ENCODE measurements at places on chromosomes 7 and 10.

DNA sequence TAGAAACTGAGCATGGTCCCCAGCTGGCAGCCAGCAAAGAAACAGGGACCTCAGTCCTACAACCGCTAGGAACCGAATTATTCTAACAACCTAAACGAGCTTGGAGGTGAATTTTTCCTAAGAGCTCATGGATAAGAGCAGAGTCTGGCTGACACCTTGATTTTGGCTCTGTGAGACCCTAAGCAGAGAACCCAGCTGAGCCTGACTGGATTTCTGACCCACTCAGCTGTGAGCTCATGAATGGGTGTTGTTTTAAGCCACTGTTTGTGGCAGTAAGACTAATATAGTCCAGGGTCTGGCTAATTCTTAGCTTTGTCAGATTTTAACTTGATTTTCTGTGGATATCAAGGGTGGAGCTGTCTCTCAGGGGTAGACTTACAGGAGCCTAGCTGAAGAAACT is 77.1 kb downstream of the KAT6B start:
- no peak for DNase-seq

DNA sequence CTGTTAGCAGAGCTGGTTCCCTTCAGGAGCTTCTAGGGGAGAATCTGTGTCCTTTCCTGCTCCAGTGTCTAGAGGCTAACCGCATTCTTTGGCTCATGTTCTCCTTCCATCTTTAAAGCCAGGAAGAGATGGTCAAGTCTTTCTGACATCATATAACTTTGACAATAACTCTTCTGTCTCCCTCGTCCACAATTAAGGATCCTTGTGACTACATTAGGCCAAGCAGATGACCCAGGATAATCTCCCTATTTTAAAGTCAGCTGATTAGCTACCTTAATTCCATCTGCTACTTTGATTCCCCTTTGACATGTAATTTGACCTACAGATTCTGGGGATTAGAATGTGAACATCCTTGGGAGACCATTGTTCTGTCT is 28.1 kb upstream of the SLC26A4 start:
- peak; percentile 81 for DNase-seq

DNA sequence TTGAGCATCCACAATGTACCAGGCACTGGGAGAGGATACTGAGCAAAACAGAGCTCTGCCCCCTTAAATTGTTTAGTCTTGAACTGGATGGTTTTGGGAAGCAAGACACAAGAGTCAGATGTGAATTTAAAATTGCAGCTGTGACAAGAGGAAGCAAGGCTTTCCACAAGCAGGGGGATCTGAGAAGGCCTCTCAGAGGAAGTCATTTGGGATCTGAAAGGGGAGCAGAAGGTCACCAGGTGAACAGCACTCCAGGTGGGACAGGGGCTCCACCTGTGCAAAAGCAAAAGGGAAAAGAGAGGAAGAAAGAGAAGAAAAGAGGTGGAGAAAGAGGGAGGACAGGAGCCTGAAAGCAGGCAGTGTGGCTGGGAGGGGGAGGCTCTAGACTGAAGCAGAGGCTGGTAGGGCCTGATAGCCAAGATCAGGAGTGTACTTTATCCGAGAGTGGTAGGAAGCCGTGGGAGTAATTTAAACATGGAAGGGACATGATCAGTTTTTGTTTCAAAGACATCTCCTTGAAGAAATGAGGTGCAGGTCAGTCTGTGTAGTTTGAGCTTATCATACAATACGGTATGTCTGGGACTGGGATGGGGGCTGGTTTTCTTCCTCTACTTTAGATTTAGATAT is 76.1 kb upstream of the DUSP5 start:
- DNase-seq = no peak

- no peak for DNase-seq
These were observed 2.0 kb upstream of the TBXAS1 start for GRCh38 chr7:139827042-139827441.

DNA sequence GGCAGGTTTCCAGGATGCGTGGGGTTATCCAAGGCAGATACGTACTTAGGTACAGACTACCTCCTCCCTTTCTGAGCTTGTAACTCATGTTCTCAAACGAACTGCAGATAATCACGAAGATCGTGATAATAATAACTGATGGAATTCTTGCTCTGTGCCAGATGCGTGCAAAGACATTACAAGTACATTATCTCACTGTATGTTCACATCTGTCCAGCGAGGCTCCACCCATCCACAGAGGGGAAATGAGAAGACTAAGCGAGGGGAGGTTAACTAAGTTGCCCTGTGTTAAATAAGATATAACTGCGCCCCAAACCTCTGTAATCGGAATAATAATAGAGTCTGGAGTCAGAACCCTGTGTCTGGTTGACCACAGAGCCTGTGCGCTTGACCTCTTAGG is 1.9 kb downstream of the GALNT17 start:
- no peak for DNase-seq

DNA sequence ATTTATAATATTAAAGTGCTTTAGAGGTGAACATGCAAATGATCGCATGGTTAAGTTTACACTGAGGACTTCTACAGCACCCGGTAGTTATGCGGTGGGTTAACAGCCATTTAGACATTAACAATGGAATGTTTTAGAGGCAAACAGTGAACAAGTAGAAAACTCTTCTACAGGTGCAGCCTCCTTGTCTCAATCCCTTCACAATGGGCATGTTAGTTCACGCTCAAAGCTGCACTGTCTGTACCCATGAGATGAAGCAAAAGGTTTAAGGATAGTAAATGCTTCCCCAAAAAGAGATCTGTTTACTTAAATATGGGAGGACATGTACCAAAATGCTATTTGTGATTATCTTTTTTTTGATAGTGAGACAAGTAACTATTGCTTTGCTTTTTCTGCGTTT is 25.1 kb downstream of the PUS7 start:
- no peak for DNase-seq

Data from COLO829 (cell line).